ENCODE measurements at places on chromosomes 12 and 14.
A peak's percentile ranks its signal among the peaks of the same experiment; 100 is the strongest.

GRCh38 chr14:72401101-72401625 lies 468.9 kb downstream of the RGS6 start:
- no peak for DNase-seq

- DNase-seq: no peak
These were observed at the start of gene AKT1 for GRCh38 chr14:104794993-104795780. Gene AKT1, minus strand, starts transcription at chr14:104795748. Its CDS starts 3,105 bp downstream, at chr14:104792643.

DNA sequence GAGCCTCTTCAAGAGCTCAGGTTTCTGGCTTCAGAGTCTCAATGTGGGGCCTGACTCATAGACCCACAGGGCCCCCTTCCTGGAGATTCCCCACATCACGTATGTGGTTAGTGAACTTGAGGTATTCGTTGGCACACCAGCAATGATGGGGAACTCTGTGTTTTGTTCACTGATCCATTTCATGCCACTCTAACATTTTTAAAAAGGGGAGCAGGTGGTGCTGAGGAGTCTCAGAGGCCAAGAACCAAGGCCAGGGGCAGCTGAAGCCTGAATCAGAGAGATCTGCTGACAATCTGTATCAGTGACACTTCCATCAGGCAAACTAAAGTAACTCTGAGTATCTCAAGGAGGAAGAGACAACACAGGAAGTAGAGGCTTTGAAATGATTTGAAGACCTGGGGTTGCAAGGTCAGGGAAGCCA lies 323.4 kb downstream of the VRK1 start:
- DNase-seq: no peak

DNA sequence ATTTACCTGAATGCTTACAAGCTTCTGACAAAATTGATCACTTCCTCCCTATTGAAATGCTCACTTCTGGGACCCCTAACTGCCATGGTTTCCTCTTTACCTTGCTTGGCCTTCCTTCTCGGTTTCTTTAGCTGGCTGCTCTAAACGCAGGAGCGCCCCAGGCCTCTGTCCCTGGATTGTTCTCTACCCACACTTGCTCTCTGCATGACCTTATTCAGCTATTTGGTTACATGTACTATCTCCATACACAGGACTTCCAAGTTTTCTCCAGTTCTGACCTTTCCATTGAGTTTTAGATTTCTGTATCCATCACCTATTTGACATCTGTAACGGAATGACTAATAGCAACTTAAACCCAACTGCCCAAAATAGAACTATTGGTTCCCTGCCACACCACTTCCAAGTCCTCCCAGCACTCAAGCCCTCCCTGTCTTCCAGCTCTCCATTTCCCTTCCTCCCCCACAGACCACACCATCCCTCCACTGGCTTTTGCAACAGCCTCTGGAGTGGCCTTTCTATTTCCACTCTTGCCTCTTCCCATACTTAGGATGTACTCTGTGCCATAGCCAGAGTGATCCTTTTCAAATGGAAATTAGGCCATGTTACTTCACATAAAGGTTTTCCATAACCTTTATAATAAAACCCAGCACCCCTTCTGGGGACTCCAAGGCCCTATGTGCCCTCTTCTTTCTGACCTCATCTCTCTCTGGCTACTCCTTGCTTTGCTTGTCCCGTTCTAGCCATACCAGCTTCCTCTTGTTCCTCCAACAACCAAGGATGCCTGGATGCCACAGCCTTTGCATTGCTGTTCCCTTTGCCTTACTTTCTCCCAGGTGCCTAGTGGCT lies 202.2 kb downstream of the AEBP2 start:
- no peak for DNase-seq

DNA sequence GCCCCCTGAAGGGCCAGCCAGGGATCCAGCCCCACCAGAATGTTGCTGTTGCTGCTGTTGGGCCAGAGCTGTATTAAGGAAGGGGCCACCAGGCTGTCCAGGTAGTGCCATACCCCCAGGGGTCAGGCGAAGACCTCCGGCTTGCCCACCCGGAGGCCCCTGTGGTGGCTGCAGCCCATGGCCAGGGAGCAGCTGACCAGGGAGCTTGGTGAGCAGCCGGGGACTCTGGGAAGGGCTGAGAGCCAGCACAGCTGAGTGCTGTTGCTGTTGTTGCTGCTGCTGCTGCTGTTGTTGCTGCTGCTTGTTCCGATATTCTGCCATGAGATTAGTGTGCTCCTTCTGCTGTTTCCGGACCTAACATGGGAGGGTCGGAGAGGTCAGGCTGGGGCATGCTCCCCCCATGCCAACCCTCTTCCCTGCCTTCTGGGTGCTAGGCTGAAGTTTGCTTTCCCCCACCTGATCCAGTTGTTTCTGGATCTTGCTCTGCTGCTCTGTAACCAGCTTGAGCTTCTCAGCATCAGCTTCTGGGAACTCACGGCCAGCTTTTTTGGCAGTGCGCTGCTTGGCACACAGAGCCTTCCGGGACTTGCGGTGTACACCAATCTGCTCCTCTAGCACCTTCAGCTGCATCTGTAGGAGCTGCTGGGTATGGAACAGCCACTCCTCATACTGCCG lies 15.2 kb upstream of the PRKAG1 start:
- no peak for DNase-seq

DNA sequence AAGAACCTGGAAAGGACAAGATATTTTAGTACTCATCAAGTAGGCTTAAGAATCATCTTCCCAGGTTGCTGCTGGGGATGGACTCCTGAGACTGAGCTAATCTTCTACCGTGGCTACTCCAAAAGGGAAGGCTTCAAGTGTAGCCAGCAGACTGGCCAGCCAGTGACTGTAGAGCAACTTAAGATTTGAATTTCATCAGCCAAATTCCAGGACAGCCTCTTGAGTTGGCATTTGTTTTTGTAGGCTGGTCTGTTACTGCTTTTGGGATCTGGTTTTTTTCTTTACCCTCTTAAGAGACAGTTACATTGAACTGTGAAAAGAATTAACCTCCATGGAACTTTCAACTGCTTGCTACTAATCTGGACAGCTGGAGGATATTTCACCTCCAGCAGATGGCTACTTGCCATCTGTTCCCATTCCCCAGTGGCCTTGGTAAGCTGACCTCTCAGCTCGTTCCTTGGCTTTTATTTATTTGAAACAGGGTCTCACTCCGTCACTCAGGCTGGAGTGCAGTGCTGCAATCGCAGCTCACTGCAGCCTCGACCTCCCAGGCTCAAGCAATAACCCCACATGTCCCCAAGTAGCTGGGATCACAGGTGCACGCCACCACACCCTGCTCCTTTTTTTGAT lies 20.7 kb downstream of the VTI1B start:
- peak; percentile 69 for DNase-seq

DNA sequence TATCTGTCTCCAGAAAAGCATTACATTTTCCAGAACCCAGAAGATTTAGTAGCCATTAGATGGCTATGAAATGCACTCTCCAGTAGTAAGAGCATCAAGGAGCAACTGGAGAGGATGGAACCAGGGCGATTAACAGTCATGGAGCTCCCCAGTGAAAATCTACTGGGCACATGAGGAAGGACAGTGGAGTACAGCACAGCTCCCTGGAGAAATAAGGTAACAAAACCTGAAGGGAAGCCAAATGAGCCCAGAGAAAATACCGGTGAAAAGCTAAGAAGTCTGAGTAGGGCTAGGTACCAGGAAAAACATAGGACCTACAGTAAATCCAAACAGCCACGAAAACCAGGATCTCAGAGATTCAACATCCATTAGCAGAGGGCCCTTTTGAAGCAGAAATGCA lies 21.6 kb downstream of the SOX5 start:
- no peak for DNase-seq

DNA sequence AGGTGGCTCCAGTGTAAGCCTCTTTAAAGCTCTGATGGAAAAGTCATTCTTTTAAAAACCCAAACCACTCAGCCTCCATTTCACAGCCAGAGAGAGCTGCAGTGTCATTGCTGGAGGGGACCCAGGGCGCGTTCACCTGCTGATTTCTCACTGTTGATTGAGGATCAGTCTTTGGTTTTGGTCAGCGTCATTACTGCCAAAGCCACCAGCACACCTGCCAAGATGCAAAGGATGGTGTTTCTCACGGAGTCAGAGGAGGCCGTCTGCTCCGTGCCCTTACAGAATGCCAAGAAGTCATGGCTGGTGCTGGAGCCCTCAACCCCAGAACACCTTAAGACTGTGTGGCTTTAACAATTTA lies 32.8 kb upstream of the BATF start:
- no peak for DNase-seq

DNA sequence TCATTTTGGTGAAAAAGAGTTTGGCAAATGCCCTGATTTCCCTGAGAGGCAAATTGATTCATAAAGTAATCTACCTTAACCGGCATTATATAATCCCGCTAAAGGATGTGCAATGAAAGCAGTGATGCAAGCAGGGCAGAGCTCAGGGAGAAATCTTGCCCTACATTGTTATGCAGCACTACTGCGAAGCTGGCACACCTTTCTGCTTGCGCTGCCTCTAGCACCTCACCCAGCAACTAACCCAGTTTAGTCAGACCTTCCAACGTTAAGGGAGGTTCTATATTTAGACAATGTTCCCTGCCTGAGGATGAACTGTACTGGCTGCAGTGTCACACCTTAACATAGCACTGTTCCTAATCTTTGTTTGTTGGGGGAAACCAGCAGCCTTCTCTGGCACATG lies 60.8 kb upstream of the CCDC196 start:
- DNase-seq: no peak

- DNase-seq: no peak
These were observed 415.8 kb downstream of the TMTC2 start for GRCh38 chr12:83102499-83102898.

GRCh38 chr14:94595912-94596311 lies 14.7 kb downstream of the SERPINA5 start:
- no peak for DNase-seq

DNA sequence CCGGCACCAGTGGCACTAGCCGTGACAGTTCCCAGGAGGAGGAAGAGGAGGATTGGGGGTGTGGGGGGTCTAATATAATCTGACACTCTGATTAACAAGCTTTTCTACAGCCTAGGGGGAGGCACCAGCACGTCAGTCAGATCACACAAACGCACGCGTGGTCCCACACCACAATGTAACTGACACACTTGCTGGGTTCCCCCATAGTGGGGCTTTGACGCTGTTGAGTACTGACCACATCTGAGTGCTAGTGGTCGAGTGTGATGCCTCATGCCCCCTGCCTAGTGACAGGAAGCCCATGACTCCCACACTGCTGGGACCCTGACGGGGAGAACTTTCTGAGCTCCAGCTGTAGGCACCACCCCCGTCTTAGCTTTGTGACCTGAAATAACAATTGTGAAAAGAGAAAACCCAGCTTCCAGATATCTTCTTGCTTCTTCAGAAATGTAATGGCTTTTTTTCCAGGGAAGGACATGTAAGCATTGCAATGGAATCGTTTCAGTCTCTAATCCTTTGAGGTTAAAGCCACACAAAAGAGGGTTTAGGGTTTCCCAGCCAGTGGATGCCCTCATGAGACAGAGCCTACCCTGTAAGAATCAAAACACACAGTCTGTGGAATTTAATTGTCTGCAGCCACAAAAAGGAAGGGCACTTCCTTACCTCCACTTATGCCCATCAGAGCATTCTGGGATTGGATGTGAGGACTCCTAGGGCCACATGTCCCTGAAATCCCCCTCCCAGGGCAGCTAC lies 183.9 kb downstream of the PIWIL1 start:
- DNase-seq: no peak

DNA sequence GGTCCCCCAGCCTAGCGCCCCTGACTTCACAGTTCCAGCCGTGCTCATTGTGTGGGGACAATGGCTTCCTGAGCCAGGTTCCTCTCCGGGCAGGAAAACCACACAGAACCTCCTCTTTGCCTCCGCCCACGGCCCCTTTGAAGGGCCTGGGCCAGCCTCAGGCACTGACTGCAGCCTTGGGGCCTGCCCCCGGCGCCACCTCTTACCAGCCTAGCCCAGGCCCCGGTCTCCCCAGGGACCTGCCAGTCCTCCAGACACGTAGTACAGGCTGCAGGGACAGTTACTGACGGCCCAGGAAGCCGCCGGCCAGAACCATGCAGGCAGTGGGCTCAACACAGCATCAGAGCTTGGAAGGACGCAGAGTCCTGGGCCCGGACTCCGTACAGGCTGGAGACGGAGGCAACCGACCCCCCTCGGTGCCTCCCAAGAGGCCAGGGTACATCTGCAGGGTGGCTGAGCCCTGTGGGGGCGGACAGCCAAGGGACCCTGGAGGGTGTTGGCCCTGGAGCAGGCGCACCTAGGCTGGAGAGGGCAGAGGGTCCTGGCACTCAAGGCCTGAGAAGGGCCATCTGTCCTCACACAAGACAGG lies 20.9 kb upstream of the NUDT14 start:
- DNase-seq: no peak

GRCh38 chr12:104535369-104535768 lies 78.6 kb downstream of the CHST11 start:
- DNase-seq: peak; percentile 95

- DNase-seq: no peak
These were observed 84.0 kb upstream of the GSC start for GRCh38 chr14:94853920-94854319.

DNA sequence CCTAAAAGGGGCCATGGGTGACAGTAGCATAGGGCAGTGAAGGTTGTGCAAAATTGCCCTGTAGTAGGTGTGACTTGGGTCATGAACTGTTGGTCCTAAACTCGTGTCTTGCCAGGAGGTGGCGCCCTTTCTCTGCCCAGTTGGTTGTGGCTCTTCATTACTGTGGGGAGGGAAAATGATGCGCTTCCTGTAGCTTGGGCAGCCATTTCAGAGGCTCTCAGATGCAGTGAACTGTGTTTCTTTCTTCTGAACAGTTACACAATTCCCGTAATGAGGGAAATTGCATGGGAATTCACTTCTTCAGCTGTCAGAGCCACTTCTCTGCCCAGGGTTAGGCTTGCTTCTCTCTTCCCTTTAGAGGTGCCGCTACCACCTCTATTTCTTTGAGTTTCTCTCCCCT lies 148.1 kb upstream of the NRXN3 start:
- DNase-seq: peak; percentile 35

DNA sequence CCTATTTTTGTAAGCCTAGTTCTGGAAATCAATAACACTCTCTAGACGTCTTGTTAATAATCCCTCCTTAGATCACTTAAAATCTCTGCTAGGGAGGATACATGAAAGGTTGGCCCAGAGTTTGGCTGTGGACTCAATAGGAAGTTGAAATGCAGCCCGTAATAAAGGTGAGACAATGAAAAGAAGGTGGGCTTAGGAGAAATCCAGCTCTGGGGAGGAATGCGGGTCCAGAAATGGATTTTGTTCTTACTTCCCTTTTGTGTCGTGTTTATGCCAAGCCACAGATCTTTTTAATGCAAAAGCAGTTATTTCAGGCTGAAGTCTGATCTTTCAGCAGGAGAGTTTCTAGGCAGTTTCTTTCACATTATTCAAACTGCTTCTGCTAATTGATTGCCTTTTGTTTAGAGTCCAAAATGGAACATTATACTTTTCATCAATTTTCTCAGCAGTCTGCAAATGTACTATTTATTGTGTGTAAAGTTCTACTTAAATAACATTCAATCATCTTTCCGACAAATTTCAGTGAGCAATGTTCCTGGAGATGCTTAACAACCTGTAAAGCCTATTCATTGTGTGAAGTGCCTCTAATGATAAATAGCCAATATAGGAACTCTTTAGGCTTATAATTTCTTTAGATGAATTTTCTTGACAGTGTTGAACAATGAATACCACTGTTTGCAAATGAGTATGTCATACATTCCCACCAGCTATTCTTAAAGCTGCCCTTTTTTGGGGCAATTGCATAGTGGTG lies 252.9 kb upstream of the KRR1 start:
- DNase-seq: no peak

- peak; percentile 47 for DNase-seq
These were observed 239.7 kb downstream of the BCAT1 start for GRCh38 chr12:24709216-24709615.

GRCh38 chr14:55949708-55950107 lies 168.5 kb upstream of the PELI2 start:
- no peak for DNase-seq
